RWPE1 (cell line): ENCODE measurements at places on chromosomes 1 and 21.

DNA sequence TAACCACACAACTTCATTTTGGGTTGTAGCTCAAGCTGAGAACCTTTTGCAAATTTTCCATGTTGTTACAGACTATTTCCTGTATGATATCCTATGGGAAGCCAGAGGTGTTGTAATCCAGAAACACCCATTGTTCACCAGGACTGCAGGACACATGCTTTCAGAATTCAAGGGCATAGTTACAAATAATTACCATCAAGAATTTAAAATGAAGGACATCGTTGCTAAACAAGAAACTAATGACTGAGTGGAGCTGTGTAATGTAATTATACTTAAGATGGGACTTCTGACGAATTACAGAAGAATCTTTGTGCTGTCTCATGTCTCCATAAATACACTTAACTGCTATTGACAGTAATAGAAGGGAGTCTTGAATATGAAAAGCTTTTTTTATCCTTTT is 47.6 kb upstream of the HOOK1 start:
- DNase-seq = no peak

- DNase-seq = peak; percentile 31
Measured at GRCh38 chr1:56803561-56804156, 15.5 kb downstream of the FYB2 start.

- no peak for DNase-seq
Measured at GRCh38 chr21:27466140-27466539, 499.3 kb upstream of the ADAMTS5 start.

DNA sequence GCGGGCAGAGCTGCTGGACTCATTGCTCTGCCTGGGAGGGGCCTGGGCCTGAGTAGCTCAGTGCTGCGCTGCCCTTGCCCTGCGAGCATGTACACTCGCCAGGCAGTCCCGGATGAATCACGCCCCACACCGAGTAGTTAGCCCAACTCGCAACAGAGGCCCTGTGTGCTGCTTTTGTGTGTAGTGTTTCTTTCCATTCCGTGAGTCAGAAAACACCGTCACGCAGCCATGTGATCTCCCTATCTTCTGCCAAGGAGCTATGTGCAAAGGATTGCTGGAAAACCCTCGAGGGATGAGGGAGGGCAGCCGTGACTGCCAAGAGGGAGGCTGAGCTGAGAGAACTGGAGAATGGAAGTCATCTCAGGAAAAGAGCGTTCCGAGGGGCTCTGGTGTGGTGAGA is 37.3 kb downstream of the NENF start:
- peak; percentile 71 for DNase-seq

- no peak for DNase-seq
Measured at GRCh38 chr1:101073836-101074235, 48.3 kb upstream of the DPH5 start.

GRCh38 chr21:45926281-45926680 is 55.3 kb upstream of the COL6A1 start:
- DNase-seq = no peak

GRCh38 chr1:248837781-248838356 is at the start of gene ZNF672:
ZNF672 (plus strand) TSS chr1:248838224; CDS start chr1:248847275, 9,051 bp downstream.
- DNase-seq = peak; percentile 97

GRCh38 chr1:55329091-55329490 is 113.9 kb upstream of the USP24 start:
- no peak for DNase-seq
